ENCODE measurements at places on chromosomes 2 and 18. TPM values are rescaled to one million over a fixed set of nuclear protein-coding genes. Genes with fewer than 3 reads are reported as not detected.

Gene CCDC148
- total RNA-seq: 0.51 TPM

Gene GPBAR1
- 19.7 TPM for total RNA-seq

Gene UGT1A4
- not detected for total RNA-seq

Gene SFTPB
- not detected for total RNA-seq

Gene TCF23
- total RNA-seq: not detected

Gene MERTK
- 32.4 TPM for total RNA-seq

Gene ANKRD36
- 40.5 TPM for total RNA-seq

Gene C1QL2
- total RNA-seq: not detected

Gene CNTNAP5
- not detected for total RNA-seq

Gene PIAS2
- 30.8 TPM for total RNA-seq

Gene TWIST2
- 90.8 TPM for total RNA-seq

All from subcutaneous adipose tissue (tissue), 4 donors.